T-helper 1 cell (primary cell): ENCODE measurements at places on chromosomes 4 and X.

DNA sequence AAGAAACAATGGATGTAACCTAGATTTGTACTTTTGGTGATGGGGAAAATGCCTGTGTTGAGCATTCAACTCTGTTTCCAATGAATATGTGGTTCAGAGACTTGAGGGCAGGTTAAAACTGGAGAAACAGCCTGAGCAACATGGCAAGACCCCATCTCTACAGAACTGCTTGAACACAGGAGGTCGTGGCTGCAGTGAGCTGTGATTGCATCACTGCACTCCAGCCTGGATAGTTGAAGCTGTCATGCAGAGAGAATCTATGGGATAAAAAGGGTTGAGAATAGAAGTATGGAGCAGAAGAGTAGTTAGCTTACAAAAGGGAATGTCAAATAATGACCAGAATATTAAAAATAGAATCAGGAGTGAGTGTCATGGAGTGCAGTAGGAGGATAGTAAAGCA, 134.8 kb upstream of the PDE5A start:
- DNase-seq, result no peak

- no peak for DNase-seq
These were observed 244.2 kb downstream of the FSTL5 start for GRCh38 chr4:161919442-161920220.

GRCh38 chr4:47413521-47413920, 50.0 kb downstream of the COMMD8 start:
- DNase-seq, result no peak

DNA sequence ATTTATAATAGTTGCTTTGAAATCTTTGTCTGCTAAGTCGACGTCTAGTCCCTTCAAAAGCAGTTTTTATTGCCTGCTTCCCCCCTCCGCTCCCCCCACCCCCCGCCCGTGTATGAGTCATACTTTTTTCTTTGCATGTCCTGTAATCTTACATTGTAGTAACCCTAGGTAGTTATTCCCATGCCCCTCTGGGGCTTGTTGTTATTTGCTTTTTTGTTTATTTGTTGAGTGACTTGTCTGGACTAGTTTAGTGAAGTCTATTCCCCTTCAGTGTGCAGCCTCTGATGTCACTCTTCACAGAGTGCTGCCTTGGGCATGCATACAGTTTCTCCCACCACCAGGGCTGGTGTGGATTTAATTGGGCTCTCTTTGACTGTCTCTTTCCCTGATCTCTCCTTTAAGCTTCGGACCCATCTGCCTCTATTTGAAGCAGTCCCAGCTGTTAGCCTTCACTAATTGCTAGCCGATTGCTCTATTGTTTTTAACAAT, 86.2 kb downstream of the PPEF1 start:
- no peak for DNase-seq
